AG10803 (cell line): ENCODE measurements at places on chromosomes 12 and 14.

DNA sequence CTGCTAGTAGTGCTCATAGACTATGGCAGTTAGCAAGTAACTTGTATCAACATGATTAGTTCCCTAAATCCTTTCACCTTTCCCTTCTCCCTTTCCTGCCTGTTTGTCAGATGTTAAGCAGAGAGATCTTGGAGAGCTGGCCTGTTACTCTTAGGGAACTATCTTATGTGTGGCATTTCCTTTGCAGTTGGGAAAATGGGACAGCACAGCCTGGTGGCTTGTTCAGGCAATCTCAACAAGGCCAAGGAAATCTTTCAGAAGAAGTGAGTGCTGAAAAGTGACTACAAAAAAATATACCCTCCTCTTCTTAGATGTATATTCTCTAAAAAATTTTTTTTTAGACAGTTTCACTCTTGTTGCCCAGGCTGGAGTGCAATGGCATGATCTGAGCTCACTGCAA, 7.4 kb downstream of the PARP2 start:
- peak; percentile 23 for DNase-seq

DNA sequence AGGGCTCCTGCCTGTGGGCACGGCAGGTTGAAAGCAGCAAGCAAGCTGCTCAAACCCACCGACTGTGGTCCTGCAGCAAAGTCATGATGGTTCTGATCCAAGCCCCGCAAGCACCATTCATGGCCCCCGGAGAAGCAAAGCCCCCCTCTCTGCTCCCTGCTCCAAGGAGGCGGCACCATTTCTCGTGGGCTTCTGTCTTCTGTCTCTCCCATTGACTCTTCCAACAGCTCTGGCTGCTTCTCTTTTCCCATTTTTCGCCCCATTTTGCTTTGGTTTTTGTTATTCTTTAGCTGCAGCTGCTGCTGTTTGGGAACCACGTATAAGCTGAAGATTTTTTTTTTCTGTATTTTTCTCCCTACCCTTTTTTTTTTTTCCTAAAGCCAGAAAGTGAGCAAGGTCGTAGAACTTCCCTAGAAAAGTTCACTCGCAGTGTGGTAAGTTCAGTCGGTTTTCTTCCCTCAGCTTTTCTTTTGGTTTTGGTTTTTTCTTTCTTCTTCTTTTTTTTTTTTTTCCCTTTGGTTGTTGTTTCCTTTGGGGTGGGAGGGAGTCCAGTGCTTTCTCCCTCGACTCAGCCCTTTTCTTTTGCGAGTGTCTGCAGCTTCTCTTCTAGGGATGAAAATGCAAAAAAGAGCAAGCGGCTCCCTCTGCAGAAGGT, 354.1 kb downstream of the DPF3 start:
- DNase-seq, result no peak

GRCh38 chr12:4717806-4718205, 2.4 kb upstream of the GALNT8 start:
- DNase-seq, result no peak

- no peak for DNase-seq
Observed at GRCh38 chr12:10276774-10277173, 30.9 kb upstream of the KLRD1 start.

GRCh38 chr12:6328945-6329702, 12.8 kb downstream of the TNFRSF1A start:
- DNase-seq, result no peak

DNA sequence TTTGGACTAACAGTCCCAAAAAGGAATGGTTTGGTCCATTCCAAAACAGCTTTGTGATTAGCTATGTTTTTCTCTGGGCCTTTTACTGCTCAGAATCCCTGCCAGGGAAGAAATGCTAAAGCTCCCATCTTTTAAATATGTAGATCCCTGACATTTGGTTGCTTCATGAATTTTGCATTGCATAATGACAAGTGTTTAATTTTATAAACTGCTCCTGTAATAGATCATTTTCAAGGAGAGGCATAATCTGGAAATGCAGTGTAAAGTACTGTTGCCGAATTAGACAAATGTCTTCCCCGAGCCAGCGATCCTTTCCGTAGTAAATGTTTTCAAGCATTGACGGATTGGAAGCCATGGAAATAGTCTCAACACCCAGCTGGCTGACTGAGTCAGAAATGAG, 291.3 kb upstream of the PRKD1 start:
- DNase-seq, result no peak

DNA sequence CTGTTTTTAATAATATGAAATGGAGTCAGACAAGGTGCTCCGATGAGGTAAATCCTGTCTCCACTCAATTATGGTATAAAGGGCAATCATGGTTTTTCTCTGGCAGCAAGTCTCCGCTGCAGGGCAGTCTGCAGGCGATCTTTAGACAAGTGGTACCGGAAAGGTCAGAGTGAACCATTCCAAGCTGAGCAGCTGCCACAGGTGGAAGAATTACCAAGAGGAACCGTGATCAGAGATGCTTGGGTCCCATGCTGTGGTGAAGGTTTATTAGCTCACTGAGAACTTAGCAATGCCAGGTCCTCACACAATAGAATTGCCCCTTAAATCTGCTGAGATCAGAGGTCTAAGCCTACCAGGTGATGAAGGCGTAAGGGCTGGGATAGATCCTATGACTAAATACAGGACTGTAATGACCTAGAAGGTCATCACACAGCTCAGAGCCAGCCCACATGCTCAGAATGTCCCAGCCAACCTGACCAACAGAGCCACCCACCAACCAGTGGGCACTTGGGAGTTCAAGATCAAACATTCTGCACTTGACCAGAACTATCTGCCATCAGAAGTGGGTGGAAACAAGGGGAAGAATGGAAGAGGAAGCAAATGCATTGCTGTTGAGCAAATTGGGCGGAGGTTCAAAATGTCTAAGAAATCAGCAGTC, 175.2 kb upstream of the BCL2L14 start:
- DNase-seq, result no peak
